Activated CD8-positive, alpha-beta memory T cell treated with anti-CD3 and anti-CD28 coated beads for 24 hours (primary cell): ENCODE measurements at places on chromosomes 5 and 9.

- no peak for DNase-seq
Observed at GRCh38 chr5:90131383-90132133, 278.0 kb downstream of the CETN3 start.

GRCh38 chr9:134592018-134592818, 49.4 kb upstream of the COL5A1 start:
- DNase-seq, result no peak

DNA sequence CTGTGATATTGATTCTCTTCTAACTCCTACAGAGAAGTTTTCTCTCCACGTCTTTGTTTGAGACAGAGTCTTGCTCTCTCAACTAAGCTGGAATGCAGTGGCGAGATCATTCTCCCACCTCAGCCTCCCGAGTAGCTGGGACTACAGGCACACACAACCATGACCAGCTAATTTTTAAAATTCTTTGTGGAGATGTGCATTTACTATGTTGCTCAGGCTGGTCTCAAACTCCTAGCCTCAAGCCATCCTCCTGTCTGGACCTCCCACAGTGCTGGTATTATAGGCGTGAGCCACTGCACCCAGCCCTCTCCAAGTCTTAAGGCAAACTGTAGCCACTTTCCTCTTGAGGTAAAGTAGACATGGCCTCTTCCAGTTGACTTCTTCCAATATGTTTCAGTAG, 72.2 kb downstream of the SNX18 start:
- DNase-seq, result no peak

- DNase-seq, result no peak
Observed at GRCh38 chr5:108233617-108234155, 148.2 kb downstream of the FBXL17 start.

DNA sequence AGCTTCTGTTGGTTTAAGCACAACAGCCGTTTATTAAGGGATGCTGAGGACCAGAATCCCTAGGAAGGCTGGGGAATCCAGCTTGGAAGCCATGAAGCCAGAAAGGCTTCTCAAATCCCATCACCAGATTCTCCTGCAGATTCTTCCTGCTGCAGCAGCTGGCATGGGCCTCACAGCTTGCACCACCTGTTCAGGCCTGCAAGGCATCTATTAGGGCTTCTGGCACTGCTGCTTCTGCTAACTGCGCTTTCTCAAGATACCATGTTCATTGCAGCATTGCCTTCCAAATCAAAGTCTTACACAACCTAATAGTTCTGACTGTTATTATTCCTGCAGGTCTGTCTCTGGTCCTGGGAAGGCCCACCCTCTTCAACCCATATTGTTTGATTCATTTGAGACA, 51.2 kb upstream of the ZNF366 start:
- DNase-seq, result no peak

GRCh38 chr5:116572350-116573278, 2.0 kb downstream of the SEMA6A start:
- DNase-seq, result no peak

DNA sequence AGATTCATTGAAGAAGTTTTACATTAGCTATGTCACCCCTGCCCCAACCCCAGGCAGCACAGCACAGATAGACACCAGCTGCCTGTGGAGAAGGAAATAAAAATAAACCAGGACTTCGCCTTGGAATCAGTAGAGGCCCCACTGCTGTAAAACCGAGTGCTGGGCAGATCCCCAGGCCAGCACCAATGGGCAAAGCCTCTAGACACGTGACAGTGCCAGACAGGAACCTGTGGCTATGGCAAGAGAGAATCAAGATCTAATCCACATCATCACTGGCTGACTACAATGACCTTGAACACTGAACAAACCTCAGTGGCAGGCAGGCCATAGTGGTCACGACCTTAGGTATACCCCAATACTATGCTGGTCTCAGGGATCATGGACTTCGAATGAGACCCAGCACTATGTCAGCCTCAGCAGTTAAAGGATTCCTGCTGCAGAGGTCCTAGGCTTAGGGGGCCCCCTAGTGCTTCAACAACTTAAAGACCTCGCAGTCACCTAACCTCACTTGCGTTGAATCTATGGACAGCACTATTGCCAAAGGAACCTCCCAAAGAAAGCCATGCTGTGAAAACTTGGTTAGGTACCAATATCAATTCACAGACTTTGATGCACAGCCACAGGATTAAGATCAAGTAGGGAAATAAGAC, 2118.6 kb upstream of the C9orf72 start:
- no peak for DNase-seq

DNA sequence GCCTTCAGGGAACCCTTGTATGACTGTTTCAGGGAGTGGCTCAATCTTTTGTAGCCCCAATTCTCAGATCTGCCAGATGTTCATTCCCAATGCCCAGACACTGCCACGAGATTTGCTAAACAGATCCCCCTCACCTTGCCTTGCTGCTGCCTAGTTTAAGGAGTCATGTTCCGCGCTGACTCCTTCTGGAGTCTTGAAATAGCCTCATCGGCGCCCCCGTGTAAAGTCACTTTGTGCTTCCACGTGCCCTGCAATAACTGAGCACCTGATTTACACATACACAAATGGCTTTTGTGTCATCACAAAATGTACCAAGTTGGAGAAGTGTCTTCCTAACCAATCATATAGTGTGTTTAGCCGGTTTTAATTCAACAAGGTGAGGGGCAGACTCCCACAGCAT, 62.3 kb downstream of the PRRT1B start:
- no peak for DNase-seq

DNA sequence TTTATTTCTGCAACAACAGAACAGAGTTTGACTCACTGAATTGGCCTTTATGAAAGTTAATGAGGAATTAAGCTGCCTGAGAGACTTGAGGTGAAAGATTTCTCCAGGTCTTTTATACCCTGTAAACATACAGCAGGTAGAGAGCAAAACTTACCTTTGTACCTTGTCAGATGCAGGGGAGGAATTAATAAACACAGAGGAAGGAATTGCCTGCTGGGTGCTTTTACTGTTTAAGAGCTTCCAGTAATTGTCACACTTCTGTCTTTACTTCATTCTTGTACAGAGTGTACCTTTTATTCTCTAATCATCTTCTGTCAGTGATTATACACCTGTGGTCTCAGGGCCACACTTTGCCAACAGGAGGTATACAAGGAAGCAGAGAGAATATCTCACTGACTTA, 94.0 kb upstream of the GRIN3A start:
- no peak for DNase-seq

GRCh38 chr5:87423755-87424154, 11.0 kb upstream of the CCNH start:
- DNase-seq, result no peak

GRCh38 chr5:102312586-102313370, 16.7 kb upstream of the SLCO4C1 start:
- no peak for DNase-seq

DNA sequence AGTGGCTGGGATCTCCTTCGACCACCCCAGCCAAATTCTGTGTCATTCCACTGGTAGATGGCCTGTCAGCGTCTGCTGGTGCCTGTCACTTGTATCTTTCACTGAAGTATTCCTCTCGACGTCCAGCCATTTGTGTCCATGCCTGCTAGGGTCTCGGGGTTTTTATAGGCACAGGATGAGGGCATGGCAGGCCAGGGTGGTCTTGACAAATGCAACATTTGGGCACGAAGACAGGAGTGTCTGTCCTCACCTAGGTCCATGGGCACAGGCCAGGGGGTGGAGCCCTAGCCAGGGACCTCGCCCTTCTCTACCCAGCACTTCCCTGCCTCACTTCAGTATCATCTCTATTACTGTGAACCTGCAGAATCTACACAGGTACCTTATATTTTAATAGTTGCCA, 2223.9 kb upstream of the ACO1 start:
- no peak for DNase-seq

DNA sequence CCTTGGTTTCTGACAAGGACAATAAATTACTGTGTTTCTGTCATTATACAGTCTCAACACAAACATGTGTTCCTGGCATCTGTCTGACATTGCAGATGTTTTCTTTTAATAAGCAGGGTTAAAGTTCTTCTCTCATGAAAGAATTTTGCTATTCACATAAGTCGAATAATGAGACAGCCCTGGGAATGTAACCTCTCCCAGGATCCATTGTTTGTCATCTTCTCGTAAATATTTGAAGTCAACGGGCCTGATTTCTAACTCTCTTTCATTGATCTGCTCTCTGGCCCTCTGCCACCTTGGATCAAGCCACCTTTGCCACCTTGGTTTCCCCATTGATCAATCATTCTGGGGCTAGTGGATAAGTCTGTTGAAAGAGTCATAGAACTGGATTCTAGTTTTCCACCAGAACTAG, 12.9 kb upstream of the CAST start:
- DNase-seq, result no peak

DNA sequence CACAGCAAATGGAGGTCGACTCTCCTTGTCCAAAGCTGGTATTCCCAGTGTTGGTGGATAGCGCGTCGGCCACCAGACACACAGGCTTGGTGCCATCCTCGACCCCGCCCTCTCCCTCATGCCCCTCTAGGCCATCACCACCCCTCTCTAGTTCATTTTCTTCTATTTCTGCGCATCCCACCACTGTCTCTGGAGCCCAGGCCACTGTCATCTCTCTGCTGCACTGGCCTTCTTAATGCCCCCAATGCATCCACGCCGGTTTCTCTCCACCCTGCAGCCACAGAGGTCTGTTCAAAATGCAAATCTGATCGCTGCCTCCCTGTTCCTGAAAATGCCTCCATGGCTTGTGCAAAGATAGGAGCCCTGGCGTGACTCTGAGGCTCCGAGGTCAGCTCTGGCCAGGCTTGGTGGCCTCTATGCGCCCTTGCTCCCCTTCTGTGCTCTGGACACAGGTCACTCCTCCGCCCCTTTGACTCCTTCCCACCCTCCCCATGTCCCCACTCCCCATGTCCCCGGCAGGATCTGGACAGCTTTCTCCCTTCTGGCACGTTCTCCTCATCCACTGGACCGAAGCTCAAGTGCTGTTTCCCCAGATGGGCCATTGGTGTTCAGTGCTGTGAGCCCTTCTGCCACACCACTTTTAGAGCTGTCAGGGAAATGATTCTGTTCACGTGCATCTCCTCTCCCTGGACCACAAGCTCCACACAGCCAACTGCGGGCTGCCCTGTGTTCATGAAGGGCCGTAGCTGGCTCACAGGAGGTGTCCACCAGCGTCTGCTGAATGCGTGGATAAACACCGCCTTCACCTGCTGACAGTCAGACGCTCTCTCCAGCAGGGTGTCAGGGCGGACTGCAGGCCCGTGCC, 59.5 kb upstream of the RNF130 start:
- peak; percentile 47 for DNase-seq

GRCh38 chr5:179142434-179143198, 82.4 kb downstream of the ZNF354C start:
- no peak for DNase-seq

DNA sequence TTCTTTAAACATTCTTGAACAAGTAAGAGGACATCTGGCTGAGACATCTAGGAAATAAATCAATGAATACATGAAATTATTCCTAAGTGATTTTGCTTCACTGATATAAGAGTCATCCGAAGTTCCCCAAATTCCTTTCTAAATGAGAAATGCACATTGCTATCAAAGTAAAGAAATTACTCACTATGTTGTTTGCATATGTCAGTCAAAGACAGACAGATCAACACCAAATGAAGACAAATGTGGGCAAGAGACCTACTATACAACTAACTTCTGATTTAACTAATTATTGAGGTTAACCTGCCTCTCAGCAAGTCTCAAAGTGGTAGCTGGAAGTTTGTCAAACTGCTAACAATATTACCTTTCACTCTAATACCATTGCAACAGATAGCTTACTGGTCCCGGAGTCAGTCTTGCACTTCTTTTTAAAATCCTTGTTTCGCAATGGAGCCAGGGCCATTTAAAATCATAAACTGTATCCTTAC, 13.2 kb downstream of the TUT7 start:
- DNase-seq, result no peak

- no peak for DNase-seq
Observed at GRCh38 chr9:135732569-135733257, 30.7 kb downstream of the KCNT1 start.

DNA sequence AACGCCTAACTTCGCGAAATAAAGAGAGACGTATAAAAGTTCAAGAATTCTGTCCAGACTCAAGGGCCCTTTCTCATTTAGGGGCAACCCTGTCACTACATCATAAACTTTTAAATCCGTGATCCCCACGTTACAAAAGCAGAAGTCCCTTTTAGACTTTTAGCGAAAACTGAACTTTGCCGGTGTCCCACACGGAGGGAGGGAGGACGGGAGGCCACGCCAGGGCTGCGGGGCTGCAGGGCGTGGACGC, 515 bp upstream of the F2R start:
- no peak for DNase-seq

- no peak for DNase-seq
Observed at GRCh38 chr5:89582768-89583339, 699.9 kb upstream of the MEF2C start.

- DNase-seq, result peak; percentile 49
Observed at GRCh38 chr9:87685441-87685840, 40.5 kb upstream of the CTSL start.

GRCh38 chr5:111401906-111402305, 110.4 kb downstream of the STARD4 start:
- DNase-seq, result no peak

GRCh38 chr9:131092548-131093440, 3.5 kb upstream of the AIF1L start:
- DNase-seq, result no peak

- DNase-seq, result peak; percentile 75
Observed at GRCh38 chr5:157575381-157576020, at the start of gene ADAM19. Gene ADAM19 (minus strand): TSS chr5:157575775. CDS start chr5:157575696, 79 bp downstream.

GRCh38 chr5:88660947-88661805, 221.8 kb downstream of the MEF2C start:
- no peak for DNase-seq

- no peak for DNase-seq
Observed at GRCh38 chr5:163463063-163463435, 2.6 kb downstream of the HMMR start.

DNA sequence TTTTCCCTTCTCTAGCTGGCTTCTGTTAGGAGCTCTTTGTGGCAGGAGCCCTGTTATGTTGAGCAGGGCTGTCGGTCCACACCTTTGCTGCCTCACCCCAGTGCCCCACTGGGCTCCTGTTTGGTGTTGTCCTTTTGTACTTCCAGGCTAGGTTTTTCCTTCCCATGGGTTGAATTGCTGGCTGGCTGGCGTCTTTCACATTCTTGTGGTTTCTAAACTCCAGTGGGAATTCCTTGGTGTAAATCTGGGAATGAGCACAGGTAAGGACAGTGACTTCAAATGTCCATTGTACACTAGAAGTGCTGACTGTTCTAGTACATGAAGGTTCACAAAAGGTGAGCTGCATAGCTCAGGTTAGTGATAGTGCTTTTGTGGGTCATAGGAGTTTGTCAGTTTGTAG, 30.4 kb downstream of the RASGRF2 start:
- no peak for DNase-seq

GRCh38 chr9:81906671-81907070, 21.6 kb upstream of the SPATA31D4 start:
- no peak for DNase-seq

DNA sequence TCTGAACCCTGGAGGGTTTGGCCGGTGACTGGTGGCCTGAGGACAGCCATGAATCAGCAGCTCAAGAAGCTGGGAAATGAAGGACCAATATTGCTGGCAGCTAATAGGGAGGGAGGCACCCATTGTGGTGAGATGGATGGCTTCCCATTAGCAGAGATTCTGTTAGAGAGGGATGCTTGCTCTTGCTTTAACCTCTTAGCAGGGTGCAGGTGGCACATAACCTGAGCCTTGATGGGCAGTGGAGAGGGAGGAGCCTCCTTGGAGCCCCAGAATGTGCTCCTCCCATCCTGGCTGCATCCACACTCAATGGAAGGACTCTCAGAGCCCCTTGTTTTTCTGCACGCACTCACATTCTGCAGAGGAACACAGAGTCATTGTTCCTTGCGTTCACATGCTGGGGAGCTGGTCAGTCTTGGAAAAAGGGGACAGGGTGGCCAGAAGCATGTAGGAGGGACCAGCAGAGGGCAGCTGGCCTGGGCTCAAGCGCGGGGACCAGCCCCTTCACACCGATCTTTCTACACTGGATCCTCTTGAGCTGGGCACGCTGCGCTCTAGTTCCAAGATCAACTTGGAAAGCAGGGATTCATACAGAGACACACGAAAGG, 161.8 kb downstream of the MED10 start:
- no peak for DNase-seq
